Activated CD4-positive, alpha-beta T cell treated with anti-CD3 and anti-CD28 coated beads, Interleukin-2, amount 50 U/mL, for 4 hours (primary cell): ENCODE measurements at places on chromosomes 7 and 10.

DNA sequence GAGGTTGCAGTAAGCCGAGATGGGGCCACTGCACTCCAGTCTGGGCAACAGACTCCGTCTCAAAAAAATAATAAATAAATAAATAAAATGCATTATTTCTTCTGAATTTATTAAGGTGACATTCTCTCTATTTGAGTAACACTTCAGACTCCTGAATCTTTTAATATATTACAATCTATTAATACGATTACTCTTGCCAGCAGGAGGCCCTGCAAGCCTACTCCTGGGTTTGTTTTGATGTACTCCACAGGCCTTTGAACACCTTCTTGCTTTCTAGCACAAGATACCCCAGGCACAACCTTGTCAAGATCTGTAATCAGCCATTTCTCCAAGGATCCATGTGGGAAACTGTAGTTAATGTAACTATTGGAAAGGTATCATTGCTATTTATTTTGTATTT lies 63.5 kb downstream of the COBL start:
- DNase-seq = no peak

DNA sequence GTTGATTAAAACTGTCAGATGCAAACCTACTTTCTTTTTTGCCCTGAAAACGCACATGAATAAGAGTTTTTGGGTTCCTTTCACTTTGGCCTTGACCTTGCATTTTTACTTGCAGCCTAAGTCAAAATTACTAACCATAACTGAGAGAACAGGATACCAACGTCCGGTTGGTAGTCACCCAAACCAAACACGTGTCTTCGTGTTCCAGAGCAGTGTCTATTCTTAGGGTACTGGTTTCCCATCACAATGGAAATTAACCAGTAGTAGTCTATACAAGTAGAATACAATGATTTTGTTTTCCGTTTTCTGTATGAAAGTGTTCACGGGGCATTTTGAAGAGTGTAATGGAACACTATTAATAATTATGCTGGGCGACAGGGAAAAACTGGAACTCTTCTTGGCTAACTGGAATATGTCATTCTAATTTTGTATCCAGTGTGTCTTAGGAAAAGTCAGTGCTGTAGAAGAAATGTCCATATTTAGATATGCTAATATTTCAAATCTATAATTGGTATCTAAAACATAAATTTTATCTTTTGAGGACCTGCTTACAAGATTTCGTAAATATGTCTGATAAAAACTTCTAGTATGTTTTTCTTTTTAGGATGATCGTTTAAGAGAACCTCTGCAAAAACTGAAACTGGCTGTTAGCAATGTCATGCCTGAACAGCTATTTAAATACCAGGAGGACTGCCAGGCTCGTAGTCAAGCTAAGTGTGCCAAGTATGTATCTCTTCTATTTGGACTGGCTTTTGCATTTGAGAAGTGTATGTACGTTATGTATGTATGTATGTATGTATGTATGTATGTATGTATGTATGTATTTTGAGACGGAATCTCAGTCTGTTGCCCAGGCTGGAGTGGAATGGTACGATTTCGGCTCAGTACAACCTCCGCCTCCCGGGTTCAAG lies 40.9 kb downstream of the UBN2 start:
- no peak for DNase-seq

GRCh38 chr7:156493942-156494341 lies 146.6 kb upstream of the RNF32 start:
- no peak for DNase-seq

GRCh38 chr10:121853950-121854349 lies 73.9 kb downstream of the ATE1 start:
- no peak for DNase-seq

DNA sequence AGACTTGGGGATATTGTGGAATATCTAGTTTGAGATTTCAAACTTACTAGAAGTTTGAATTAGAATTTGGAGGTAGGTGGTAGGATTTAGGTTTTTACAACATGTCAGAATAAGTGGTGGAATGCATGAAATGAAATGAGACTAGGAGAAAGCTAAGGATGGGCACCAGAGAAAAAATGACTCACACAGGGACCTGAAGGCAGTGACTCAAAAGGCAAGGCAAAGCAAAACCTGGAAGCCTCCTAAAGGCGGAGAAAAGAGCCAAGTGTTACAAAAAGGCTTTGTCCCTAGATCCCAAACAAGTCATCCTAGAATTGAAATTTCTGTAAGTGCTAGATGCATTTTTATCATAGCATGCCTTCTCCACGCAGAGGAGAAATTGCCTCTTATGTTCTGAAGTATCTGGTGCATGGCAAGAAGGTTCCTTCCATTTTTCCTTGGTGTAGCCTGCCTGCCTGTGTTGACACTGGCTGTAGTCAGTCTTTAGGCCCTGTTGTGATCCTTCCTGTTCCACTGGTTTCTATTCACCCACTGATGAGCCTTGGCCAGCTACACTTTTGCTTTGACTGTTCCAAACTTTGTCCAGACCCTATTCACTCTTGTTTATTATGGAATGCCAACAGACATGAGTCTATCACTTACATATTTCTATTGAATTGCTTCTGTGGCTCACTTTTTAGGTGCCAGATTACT lies 109.3 kb downstream of the ETV1 start:
- DNase-seq = no peak

- DNase-seq = no peak
Measured at GRCh38 chr10:95297402-95297801, 6.6 kb upstream of the PDLIM1 start.

DNA sequence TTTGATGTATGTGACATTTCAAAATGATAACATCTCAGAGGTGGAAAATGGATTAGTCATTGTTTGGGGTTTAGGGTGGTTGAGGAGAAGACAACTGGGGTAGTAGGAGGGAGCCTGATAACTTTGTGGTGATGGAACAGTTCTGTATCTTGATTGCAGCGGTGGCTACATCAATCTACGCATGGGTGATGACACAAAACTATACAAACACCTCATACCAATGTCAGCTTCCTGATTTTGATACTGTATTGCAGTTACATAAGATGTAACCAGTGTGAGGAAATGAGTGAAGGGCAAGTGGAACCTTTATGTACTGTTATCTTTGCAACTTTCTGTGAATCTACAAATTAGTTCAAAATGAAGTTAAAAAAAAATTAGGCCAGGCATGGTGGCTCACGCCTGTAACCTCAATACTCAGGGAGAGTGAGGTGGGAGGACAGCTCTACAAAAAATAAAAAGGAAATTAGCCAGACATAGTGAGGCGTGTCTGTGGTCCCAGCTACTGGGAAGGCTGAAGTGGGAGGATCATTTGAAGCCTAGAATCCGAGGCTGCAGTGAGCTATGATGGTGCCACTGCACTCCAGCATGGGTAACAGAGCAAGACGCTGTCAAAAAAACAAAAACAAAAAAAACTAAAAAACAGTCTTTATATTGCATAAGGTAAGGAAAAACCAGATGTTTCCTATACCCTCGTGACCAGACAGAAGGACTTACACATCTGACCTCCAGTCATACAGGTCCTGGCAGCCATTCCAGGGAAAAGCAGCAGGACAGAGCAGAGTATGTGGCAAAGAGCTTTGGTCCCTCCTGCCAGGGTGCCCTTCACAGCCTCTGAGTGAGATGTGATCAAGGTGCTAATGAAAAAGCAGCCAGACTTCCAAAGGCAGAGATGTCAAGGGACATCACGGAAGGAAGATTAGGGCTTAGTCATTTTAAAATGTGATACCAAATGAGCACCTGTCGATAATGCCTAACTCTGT lies 50.8 kb downstream of the CYTH3 start:
- peak; percentile 34 for DNase-seq

GRCh38 chr7:132573251-132573955 lies 2.9 kb downstream of the PLXNA4 start:
- DNase-seq = no peak

DNA sequence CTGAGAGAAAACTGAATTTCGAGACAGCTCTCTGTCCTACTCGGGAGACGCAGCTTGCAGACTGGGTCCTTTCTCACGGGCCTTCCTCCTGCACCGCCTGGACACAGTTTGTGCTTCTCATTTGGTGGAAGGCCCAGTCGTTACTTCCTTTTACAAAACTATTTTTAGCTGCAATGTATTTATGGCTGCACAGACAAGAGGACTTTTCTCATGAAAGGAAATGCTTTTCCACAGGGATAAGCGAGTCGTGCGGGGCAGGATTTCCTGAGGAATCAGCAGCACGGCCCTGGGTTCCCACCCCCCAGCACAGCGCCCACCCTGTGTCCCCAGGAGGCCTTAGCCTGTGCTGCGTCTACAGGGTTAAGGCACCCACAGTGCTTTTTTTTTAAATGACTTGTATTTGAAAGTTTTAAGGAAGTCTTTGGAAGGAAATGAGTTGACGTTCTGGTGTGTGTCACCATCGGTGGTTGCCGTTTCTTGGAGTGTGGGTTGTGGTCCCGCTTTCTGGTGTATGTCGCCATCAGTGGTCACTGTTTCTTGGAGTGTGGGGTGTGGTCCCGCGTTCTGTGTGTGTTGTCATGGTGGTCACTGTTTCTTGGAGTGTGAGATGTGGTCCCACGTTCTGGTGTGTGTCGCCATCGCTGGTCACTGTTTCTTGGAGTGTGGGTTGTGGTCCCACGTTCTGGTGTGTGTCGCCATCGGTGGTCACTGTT lies 50.9 kb downstream of the INPP5A start:
- no peak for DNase-seq

DNA sequence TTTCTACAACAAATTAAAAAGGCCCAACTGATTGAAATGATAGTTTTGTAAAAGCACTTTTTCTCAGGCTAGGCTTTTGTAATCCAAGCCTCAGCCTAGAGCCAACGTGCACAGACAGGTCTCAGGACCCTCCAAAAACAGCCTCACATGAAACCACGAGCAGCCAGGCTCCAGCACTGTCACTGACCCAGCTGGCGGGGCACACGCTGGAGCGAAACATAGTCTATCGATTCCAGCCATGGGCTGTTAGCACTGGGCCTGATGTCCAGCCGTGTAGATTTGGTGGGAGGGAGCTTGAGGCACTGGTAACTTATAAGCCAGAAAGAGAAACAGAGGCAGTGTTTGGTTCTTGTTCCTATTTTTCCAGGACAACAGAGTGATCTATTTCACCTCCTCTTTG lies 104.5 kb downstream of the EBF3 start:
- DNase-seq = no peak

GRCh38 chr7:16747102-16747501 lies 6.5 kb upstream of the TSPAN13 start:
- DNase-seq = no peak

DNA sequence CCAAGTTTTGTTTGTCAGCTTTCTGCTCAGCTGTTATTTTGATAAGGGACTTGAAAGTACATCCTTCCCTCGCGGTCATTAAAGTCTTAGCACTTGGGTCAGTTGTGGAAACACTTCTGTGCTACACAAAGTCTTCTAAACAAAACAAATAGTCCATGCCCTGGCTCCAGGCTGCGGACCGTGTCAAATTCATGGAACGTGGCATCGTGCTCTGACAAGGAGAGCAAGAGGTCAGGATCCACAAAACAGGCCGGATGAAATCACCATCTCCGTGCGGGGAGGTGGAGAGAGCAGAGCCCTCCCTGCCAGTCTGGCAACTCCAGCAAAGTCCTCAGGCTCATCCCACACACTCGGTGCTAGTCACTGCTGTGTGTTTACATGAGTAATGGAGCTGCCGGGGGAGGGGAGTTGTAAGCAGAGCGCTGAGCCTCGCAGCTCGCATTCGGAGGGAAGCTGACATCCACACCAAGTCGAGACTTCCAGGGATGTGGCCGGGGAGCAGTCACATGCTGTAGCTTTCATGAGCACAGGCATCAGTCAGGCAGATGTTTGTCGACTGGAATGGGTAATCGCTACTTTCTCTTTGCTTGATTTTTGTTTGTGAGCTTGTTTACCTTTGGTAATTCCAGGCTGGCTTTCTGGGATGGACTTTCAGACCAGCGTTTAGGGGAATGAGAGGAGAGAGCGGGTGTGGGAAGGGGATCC lies 147.6 kb downstream of the ARID5B start:
- peak; percentile 81 for DNase-seq

GRCh38 chr10:60230892-60231291 lies 158.8 kb downstream of the ANK3 start:
- DNase-seq = no peak

- DNase-seq = no peak
Measured at GRCh38 chr7:22194658-22195273, 162.2 kb downstream of the RAPGEF5 start.

GRCh38 chr7:102883098-102883860 lies 29.5 kb upstream of the LRRC17 start:
- DNase-seq = no peak

- DNase-seq = no peak
Measured at GRCh38 chr7:50396856-50397255, 53.3 kb downstream of the FIGNL1 start.

- no peak for DNase-seq
Measured at GRCh38 chr7:85529201-85529600, 342.3 kb upstream of the SEMA3D start.

GRCh38 chr7:90726623-90727022 lies 130.5 kb downstream of the CDK14 start:
- no peak for DNase-seq

- no peak for DNase-seq
Measured at GRCh38 chr10:84156768-84157167, 16.8 kb upstream of the GPR15LG start.

DNA sequence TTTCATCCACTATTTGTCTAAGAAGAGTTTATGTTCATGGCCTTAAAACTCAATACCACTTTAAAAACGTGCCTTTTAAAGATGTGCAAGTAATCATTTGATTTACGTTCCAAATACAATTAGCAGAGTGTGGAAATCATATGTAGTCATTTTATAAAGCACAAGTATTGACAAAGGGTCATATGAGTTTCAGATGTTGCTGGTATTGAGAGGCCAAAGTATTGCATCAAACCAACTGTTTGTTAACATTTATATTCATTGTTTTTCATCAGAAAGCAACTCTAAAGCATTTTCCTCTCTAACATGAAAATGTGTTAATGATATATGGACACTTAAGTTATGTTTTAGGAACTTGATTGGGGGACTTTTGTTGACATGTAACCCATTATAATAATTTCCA lies 11.5 kb upstream of the TSGA13 start:
- no peak for DNase-seq

GRCh38 chr7:118264836-118265235 lies 40.3 kb downstream of the ANKRD7 start:
- no peak for DNase-seq

GRCh38 chr10:761376-761775 lies 71.9 kb upstream of the DIP2C start:
- no peak for DNase-seq

DNA sequence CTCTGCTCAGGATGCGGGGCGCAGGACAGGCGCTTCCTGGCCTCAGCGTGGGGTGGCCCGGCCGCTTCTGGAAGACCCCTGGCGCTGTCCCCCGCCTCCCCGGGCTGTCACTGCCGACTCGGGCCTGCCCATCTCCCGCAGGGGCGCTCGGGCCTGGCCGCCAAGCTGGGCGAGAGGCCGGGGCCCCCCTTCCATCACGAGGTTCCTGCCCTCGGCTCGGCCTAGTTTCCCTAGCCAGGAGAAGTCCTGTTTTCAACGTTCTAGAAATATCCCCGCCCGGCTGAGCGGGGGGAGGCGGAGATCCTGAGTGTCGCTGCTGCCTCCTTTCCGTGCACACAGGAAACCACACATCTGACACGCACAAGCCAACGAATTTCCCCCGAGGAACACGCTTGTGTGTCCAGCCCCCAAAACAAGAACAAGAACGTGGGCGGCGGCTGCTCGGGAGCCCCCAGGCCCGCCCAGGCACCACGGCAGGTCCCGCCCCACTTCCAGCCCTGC lies 33.7 kb downstream of the AP5Z1 start:
- DNase-seq = peak; percentile 8
